ENCODE measurements at places on chromosomes 7 and 10.

DNA sequence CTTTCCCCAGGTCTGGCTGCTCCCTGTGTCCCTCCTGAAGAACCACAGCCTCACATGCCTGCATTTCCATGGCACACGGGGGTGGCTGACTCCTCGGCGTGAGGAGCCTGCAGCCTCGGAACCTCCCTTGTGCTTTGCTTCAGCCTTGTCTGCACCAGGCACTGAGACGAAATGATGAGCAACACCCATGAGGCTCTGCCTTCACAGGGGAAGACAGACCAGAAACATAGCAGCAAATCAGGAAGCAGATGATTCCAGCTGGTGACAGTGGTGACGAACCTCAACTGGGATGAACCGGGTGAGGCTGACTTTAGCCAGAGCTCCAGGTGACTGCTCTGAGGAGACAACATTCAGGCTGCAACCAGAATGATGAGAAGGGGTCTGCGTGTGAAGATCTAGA is 84.5 kb upstream of the SMNDC1 start:
- DNase-seq: no peak

- DNase-seq: no peak
Measured at GRCh38 chr10:3813986-3814837, 29.2 kb upstream of the KLF6 start.

GRCh38 chr7:151312831-151313809 is 28.5 kb upstream of the NUB1 start:
- DNase-seq: no peak

DNA sequence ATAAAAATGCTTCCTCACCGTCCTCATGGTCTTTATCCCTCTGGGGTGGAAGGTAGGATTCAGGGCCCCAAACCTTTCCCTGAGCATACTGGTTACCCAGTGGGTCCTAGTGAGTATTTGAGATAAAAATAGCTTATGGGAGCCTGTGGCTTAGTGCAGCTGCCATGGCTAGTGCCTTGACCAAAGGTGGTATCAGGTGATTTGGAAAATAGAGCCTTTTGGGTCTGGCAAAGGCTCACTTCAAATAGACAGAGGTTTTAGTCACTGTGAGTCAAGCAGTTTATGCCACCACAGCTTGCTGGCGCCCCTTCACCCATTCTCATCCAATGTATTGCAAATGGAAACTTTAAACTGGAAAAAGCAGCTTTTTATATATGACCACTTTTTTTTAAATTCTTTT is 30.4 kb downstream of the PLAU start:
- DNase-seq: no peak

DNA sequence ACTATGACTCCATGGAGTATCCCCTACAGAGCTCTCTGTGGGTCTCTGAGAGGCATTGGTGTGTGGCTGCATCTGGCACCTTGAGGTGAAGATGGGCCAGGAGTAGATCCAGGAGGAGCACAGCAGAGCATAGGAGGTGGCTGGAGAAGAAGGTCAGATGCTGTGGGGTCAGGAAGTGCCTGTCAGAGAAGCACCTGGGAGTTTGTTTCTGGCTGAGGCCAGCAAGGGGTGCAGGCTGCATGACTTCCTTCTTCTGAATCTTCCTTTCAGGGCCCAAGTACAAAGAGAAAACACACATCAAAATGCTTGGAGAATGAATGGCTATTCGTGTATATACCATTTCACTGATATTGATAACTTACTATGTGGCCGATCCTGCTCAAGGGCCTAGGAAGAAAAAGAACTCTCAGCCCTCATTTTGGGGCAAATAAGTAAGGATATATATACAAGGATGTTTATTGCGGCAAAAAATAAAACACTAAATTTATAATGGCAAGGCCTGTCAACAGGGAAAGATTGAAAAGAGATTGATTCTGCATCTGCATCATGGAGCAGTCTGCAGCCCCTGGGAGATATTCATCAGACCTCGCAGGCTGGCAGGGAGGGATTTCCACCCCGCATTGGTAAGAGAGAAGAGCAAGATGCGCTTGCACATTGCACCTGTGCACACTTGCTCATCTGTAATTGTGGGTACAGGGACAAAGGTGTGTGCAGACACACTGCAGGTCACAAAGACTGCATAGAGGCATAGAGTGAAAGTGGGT is 39.2 kb downstream of the PTPRE start:
- DNase-seq: no peak

DNA sequence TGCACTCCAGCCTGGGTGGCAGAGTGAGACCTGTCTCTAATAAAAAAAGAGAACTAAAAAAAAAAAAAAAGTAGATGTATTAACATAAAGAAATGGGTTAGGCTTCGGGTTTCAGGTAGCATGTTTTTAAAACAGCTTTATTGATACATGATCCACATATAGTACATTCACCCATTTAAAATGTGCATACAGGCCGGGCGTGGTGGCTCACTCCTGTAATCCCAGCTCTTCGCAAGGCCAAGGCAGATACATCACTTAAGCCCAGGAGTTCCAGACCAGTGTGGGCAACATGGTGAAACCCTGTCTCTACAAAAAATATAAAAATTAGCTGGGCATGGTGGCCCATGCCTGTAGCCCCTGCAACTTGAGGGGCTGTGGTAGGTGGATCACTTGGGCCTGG is 39.5 kb downstream of the SNX10 start:
- no peak for DNase-seq

DNA sequence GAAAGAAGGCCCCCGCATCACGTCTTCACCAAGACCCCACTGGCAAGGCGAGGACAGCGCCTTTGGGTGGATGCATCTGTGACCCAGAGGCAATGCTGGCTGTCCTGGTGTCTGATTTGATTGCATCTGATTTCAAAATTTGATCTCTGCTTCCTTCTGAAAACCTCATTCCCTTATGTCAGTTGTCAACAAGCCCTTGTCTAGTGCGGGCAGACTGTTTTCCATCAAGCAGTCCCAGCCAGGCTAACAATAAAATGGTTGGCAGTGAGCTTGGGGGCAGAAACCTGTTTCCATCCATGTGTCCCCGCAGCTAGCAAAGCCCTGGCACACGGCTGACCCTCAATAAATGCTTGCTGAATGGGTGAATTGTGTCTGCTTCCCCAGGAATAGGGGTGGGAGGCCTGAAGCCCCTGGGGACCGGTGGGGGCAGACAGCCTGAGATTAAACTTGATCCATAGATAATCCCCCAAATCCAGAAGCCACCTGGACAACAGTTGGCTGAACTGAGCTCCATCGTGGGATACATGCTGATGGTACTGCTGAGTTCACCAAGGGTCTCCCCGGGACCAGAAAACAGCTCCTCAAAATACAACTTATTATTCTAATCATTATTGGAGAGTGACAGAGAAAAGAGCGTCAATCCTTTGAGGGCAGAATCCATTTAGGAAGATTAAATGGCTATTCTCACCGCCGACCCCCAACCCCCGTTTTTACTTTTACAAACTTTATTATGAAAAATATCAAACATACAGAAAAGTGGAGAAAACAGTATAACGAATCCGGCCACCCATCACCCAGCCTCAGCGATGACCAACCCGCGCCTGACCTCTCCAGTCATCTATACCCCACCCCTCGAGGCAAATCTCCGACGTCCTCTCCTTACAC is 912 bp upstream of the DUSP5 start:
- no peak for DNase-seq

- no peak for DNase-seq
Measured at GRCh38 chr7:151724920-151725584, 151.9 kb downstream of the PRKAG2 start.

GRCh38 chr10:86648704-86649427 is 5.5 kb upstream of the OPN4 start:
- DNase-seq: no peak

DNA sequence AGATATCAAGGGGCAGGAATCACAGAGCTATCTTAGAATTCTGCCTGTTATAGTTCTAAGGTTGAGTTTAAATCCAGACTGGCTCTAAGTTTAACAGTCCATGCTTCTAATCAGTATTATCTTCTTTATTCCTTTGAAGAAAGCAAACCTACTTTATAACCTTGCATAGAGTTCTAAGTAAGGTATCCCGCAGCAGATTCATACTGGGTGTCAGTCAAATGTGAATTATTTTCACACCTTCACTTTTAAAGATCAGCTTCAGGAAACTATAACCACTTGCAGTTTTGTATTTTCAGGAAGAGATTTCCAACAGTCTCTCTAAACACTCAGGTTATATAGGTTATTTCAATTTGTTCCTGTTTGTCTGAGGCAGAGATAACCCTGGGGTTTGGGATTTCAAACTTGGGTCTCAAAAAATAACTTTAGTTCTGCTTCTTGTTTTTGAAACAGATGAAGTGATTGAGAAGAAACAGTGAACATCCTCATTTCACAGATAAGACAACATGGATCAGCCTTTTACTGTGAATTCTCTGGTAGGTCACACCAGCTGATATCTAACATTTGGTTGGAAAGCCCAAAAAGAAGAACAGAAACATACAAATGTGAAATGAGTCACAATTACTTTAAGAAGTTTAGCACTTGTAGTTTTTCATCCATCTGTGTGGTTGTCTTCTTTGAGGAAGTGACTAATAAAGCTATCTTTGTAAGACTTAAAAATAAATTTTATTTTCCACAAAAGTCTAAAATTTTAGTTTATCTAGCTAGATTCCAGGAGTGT is 21.4 kb downstream of the STAMBPL1 start:
- DNase-seq: peak; percentile 72

DNA sequence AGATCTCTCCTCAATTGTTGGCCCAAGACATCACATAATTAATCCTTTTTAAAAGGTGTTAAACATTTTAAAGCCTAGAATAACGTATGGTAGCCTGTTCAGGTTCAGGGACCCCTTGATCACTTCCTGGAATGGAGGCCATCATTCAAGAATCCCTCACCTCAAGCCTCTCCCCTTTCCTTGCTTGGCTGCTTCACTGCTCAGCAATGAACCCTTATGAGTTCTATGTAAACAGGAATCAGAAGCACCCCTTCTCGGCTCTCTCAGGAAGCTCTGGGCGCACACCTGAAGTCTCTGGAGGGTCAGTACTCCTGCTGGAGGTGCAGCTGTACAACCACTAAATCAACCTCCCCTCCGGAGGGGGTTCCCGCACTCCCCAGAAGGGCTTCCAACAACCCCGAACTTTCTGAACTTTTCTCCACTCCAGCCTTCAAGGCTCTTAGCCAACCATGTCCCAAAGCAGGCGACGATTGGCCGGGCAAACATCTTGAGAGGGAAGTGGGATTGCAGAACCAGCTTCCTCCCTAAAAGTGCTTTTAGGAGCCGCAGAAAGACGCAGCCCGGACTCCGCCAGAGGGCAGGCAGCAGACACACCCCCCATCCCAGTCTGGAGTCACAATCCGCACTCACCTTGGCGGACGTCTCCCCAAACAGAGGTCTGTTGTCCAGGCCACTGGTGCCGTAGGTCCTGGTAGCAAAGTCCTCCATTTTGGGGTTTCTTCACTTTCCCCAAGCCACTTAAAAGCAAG is 562 bp downstream of the TMEM243 start:
- DNase-seq: no peak

DNA sequence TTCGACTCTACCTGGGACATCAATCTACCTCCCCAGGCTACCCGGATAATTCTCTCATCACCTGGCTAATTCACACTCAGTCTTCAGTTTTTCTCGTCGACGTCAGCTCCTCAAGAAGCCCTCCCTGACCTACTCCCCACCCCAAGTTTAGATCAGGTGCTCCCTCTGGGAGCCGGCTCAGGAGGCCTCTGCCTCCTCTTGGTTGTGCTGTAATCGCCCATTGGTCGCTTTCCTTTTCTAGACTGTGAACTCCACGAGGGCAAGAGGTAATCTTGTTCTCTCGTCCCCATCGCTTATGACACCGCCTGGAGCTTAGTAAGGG is 461 bp upstream of the WIPF3 start:
- no peak for DNase-seq

DNA sequence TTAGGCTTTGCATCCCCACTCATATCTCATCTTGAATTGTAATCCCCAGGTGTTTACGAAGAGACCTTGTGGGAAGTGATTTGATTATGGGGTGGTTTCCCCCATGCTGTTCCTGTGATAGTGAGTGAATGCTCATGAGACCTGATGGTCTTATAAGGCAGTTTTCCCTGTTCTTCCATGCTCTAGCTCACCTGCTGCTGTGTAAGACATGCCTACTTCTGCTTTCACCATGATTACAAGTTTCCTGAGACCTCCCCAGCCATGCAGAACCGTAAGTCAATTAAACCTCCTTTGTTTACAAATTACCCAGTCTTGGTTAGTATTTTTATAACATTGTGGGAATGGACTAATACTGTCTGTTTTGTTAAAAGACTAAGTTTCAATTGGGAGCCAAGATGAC is 35.3 kb upstream of the ZNF92 start:
- DNase-seq: no peak

GRCh38 chr7:122881324-122881723 is 4.9 kb downstream of the CADPS2 start:
- DNase-seq: no peak

DNA sequence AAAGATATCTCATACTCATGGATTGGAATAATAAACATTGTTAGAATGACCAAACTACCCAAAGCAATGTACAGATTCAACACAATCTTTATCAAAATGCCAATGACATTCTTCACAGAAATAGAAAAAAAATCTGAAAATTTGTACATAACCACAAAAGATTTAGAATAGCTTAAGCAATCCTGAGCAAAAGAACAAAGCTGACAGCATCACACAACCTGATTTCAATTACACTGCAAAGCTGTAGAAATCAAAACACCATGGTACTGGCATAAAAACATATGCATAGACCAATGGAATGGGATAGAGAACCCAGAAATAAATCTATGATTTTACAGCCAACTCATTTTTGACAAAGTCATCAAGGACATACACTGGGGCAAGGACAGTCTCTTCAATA is 130.0 kb upstream of the TMEM72 start:
- DNase-seq: no peak

- no peak for DNase-seq
Measured at GRCh38 chr7:49125246-49125645, 200.9 kb downstream of the CDC14C start.

GRCh38 chr7:104267701-104268368 is 60.0 kb upstream of the ORC5 start:
- DNase-seq: no peak

DNA sequence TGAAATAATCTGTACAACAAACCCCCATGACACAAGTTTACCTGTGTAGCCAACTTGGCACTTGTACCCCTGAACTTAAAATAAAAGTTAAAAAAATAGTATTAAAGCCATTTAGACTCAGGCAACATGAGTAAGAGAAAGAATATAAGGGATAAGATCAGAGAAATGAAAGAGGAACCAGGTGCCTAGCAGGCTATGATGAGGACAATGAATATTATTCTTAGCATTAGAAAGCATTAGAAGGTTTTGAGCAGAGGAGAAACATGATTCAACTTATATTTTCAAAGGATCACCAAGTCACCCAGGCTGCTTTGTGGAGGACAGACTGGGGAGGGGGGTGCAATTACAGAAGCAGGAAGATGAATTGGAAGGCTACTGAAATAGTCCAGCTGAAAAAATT is 48.1 kb upstream of the TES start:
- no peak for DNase-seq

DNA sequence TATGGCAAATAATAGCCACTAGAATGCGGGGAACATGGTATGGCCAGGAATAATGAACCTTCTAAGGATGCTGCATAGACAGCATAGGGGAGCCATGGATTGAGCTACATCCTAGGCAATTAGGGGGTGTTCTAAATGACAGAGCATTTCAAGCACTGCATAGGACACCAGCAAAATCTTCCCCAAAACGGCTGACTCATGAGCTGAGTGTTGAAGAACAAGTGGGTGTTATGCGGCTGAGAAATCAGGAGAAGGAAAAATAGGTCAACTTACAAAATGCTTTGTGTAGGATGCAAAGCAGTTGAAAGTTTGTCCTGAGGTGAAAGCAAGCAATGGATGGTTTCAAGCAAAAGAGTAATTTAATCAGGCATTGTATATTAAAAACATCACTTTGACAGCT is 1023.5 kb upstream of the C7orf33 start:
- no peak for DNase-seq

- no peak for DNase-seq
Measured at GRCh38 chr7:54860003-54860775, 101.2 kb upstream of the SEC61G start.

GRCh38 chr10:34078745-34079470 is 736.2 kb downstream of the PARD3 start:
- DNase-seq: no peak
